ENCODE measurements at places on chromosomes 7 and 10.

DNA sequence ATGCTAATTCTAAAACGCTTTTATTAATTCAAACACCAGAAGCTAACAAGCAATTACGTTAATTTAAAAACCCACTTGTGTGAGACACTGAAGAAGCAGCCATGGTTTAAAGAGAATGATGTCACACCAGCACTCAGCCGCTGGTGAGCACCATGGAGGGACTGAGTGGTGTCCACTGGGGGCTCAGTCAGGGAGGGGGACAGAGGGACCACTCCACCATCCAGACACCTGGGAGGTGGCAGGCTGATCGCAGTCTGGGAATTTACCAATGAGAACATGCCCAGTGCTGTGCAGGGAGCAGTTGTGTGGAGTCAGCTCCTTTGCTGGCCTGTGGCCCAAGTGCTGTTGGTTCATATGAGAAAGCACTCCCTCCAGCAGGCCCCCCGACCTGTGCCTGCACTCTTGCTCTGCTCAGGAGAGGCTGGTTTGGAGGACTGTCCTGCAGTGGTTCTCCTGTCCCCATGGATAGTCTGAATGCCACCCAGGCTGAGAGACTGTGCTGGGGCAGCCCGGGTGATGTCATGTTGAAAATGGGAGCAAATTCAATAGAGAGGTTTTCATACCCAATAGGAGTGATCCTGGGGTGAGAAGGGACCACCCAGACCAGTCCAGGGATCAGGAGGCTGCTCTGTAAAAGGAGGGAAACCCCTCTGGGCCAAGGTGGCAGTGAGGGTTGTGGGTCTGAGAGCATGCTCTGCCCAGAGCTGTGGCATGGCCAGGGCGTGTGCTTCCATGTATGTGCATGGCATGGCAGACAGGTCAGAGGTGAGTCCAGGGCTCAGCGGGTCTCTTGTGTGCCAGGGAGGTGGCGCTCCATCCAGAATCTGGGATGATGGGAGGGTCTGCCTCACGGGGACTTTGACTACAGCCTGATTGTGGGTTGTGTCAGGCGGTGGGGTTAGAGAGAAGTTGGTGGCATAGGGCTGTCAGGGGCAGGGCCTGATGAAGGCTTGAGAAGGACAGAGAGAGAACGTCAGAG is 12.7 kb downstream of the ADCY1 start:
- no peak for DNase-seq

GRCh38 chr7:96547371-96547811 is 162.3 kb downstream of the SEM1 start:
- no peak for DNase-seq

DNA sequence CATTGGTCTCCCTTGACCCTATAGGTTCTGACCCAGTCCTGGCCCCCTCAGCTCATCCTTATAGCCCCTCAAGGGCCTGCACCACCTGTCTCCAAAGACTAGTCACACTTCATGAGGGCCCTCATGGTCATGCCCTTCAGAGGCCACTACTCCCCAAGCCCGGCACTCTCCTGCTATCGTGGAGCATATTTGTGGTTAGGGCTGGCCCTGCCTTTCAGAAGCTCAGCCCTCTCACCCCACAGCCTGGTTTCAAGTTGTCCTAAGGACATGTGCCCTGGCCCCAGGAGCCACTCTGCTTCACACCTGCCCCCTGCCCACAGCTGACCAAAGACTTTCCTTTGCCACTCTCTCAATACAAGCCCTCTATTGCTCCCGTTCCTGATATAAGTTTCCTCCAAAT is 60.3 kb upstream of the LBX1 start:
- no peak for DNase-seq

GRCh38 chr10:74612195-74612594 is 214.2 kb upstream of the KAT6B start:
- no peak for DNase-seq

DNA sequence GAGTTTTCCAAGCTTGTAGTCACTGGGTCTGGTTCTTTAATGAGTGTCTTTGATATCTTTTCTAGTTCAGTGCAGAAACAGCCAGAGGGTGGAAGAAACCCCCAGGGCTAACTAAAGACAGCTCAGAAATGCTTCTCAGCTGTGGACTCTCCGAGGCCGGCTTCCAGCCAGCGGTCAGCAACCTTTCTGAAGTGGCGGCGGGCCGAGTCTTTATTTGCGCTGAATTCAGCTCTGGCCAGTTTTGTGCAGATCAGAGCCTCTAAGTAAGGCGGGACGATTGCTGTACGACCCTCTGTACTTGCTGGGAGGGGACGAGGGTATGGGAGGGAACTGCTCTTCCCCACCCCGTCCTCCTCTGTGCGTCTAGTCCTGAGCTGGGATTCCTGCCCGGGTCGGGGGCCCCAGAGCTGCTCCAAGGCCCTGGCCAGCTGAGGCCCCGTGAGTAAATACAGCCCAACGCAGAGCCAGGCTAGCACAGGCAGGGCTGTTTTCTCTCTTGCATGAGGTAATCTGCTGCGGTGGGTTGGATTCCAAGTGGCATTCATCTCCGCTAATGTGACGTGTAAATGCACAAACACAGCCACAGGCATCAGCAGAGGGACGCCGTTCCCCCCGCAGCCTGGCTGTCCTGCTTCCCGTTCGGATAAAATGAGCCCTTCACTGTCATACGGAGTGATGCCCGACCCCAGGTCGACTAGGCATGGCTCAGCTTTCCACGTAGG is 159.8 kb downstream of the PIP4K2A start:
- DNase-seq: no peak

GRCh38 chr7:26447116-26447515 is 155.5 kb downstream of the SNX10 start:
- no peak for DNase-seq

GRCh38 chr10:116615199-116615776 is 5.5 kb upstream of the PNLIPRP2 start:
- no peak for DNase-seq

DNA sequence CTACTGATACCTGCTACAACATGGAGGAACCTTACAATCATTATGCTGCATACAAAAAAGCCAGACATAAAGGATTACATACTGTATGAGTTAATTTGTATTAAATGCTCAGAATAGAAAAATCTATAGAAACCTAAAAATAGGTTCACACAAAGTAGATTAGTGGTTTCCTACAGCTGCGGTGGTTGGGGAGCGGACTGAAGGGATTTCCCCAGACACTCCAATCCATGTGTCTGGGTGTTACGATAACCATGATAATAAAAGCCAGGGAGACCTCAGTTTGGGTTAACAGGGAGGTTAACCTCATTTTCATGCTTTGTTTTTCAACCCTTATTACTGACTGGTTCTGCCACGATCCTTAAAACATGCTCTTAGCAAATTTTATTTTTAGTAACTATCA is 355.9 kb downstream of the KCNMA1 start:
- DNase-seq: no peak

DNA sequence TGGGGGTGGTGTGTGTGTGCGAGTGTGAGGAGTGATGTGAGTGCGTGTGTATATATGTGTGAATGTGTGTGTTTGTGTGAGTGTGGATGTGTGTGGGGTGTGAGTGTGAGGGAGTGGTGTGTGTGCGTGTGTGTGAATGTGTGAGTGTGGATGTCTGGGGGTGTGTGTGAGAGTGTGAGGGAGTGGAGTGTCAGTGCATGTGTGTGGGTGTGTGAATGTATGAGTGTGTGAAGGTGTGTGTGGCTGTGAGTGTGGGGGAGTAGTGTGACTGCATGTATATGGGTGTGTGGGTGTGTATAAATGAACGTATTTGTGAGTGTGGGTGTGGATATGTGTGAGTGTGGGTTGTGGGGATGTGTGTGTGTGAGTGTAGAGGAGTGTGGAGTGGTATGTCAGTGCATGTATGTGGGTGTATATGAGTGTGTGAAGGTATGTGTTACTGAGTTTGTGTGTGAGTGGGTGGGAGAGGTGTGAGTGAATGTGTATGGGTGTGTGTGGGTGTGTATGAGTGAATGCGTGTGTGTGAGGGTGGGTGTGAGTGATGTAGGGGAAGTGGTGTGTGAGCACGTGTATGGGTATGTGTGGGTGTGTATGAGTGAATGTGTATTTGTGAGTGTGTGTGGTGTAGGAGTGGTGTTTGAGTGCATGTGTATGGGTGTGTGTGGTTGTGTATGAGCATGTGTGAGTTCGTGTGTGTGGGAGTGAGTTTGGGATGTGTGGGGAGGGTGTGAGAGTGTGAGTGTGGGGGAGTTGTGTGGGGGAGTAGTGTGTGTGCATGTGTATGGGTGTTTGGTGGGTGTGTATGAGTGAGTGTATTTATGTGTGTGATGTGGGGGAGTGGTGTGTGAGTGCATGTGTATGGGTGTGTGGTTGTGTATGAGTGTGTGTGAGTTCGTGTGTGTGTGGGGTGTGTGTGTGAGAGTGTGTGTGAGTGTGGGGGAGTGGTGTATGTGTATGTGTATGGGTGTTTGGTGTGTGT is 28.5 kb upstream of the NUB1 start:
- no peak for DNase-seq

DNA sequence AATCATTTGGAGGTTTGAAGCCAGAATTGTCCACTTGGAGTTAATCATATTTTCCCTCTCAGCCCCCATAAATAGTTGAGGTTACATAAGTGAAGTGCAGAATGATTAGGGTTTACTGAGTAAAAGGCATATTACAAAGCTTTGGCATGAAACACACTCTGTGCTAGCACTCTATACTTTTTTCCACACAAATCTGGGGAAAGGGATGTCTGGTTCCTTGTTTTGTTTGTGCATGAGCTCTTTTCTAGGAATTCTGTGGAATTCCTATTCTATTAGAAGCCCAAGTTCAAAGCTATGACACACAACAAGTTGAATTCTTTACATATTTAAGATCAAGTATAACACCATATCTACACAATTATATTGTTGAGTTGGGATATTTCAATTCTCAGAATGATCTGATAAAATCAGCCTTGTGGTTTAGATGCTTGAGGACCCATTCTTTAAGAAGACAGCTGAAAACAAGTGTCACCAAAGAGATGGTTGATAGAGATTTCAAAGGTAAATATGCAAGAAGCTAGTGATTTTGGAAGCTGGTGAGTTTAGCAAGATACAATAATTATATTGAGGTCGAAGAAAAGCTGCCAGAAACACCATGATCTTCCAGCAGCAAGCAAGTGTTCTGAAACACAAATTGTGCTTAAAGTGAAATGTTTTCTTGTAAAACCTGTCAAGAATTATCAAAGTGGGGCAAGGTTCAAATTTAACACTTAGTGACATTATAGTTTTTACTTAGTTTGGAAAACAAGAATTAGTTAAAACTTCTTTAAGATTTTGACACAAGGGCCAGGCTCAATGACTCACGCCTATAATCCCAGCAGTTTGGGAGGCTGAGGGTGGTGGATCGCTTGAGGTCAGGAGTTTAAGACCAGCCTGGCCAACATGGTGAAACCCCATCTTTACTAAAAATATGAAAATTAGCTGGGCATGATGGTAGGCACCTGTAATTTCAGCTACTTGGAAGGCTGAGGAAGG is 122.6 kb downstream of the INHBA start:
- no peak for DNase-seq

DNA sequence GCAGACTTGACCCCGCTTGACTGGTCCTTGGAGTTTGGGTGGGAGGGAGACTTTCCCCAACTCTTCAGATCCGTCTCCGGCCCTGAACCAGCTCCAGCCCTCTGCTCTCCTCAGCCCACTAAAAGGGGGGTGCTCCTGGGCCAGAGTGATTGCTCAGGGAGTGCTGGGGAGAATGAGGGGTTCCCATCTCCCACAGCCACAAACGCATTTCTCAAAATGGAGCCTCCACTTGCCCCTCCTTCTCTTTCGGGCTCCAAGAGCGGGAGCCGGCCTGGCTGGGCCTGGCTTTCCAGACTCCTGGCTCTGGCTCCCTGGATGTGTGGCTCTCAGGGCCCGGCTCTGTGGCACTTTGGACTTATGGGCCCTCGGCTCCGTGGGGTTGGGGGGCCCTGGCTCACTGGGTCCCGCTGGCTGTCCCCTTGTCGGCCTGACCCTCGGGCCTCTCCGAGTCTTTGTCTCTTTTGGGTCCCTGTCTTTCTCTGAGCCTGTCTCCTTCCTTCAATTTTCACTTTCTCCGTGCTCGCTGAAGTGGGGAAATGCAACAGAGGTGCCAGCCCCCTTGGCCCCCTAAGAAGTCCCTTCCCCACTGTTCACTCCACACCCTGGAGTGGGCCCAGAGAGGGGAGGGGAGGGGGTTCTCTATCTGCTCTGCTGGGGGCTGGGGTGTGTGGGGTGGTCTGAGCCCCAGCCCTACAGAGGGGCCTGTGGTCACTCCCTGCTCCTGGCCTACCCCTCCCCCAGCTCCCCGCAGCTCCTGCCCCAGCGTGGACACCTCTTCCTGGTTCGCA is 713 bp downstream of the LZTS2 start:
- DNase-seq: no peak

GRCh38 chr10:84844461-84844860 is 516.1 kb downstream of the CCSER2 start:
- no peak for DNase-seq

DNA sequence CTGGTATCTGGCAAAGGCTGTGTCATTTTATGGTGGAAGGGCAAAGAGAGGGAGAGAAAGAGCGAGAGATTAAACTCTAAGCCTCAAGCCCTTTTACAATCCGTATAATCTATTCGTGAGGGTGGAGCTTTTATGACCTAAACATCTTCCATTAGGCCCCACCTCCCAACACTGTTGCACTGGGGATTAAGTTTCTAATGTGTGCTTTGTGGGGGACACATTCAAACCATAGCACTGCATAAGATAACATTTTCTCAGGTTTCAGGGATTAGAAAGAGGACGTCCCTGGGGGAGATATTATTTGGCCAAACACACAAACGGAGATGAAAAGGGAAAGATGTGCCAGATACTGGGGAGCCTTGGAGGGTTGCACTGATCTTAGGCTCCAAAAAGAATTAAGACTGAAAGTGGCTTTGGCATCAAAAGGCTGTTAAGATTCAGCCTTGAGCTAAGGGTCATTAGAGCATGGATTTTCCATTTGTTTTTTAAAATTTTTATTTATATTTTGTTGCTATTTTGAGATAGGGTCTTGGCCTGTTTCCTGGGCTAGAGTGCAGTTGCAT is 19.0 kb downstream of the COL26A1 start:
- DNase-seq: no peak

- DNase-seq: no peak
Measured at GRCh38 chr10:117462424-117462792, 80.1 kb upstream of the EMX2 start.

DNA sequence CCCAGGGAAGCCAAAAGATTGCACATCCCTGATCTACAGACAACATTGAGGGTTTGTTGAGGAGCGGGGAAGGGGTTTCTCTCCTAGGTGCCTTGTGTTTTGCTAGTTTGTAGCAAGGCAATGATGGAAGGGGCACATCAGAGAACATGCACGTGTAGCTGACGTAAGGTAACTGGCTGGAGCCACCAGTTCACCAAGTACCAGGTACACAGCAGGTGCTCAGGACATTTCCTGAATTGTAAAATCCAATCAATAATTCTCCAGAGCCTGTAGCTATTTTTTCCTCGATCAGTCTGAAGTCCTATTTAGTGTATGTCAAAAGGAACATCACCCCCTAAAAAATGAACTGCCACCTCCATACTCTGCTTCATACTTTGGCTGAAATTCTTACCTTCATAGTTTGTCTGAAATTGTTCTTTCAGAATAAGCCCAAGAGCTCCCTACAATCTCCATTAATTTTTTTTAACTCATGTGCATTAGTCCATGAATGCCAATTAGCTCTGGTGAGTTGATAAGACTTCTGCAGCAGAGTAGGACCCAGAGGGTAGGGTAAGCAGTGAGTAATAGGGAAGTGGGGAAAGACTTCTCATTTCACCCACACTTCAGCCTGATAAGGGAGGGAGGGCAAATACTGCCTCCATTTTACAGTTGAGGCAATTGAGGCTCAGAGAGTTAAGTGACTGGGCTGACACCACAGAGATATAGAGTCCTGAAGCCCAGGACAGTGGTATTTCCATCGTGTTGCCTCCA is 36.0 kb upstream of the SLC26A3 start:
- no peak for DNase-seq

Data from cortex of kidney (tissue), 1 donor.